ENCODE measurements at places on chromosomes 16 and 17.

- no peak for DNase-seq
These were observed 77.0 kb upstream of the SIAH1 start for GRCh38 chr16:48462106-48462740.

DNA sequence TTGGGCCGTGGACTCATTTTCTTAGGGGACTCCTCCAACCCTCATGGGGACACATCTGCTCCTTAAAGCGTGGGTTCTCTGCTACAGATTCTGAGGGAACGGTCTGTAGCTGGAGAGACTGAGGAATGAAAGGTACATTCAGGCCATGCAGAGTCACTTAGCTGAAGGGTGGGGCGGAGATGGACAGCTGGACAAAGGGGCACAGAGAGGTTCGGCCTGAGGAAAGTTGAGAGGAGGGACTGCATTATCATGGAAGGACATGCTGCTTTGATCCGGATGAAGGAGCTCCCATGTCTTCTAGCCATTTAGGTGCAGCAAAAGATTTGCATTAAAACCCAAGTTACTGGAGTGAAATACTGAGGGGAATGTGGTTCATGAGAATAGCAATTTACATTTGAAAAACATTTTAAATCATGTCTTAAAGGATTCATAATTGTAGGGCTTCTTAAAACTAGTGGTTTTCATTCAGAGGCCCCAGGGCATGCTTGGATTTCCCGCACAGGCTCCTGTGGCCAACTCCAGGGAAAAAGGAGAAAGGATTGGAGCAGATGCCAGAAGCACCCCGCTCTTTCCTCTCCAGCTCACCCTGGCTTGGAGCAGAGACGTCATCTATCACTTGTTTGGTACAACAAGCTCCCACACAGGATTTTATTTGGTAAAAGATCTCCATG is 54.2 kb downstream of the CDRT4 start:
- DNase-seq, result no peak

DNA sequence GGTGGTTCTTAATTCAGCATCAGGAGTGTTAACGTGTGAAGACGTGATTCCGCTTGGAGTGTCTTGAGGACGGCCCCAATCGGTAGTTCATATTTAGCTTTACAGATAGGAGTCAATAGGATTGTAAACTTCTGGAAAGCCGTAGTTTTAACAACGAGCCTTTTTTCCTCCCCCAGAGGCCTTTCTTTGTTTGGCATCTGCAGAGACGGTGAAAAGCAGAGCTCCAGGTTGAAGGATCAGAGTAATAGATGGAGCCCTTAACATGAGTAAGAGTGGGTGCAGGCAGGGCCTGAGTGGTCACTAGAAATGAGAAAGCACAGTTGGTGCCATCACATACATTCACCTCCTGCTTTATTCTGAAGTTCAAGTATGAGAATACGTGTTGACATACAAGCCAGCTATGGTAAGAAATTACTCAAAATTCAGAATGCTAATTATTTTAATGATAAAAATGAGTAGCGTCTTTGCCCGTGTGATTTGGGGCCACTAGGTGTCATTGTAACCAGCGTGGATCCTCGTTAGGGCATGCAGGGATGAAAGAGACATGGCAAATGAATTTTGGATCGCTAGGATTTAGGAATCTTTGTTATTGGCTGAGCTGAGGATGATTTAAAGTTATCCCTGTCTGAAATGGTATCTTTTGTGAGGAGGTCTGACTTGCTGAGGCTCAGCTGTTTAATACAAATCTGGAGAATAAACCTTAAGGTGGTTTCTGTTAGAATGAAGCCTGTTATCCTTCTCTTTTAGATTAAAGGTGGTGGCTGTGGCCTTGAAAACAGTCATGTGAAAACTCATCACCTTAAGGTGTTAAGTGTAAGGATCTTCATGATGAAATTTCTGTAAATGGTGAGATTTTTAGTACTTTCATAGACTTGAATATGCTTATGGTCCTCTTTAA is 18.6 kb downstream of the PRCD start:
- DNase-seq, result no peak

- no peak for DNase-seq
These were observed 36.0 kb downstream of the ARHGAP23 start for GRCh38 chr17:38464251-38464722.

DNA sequence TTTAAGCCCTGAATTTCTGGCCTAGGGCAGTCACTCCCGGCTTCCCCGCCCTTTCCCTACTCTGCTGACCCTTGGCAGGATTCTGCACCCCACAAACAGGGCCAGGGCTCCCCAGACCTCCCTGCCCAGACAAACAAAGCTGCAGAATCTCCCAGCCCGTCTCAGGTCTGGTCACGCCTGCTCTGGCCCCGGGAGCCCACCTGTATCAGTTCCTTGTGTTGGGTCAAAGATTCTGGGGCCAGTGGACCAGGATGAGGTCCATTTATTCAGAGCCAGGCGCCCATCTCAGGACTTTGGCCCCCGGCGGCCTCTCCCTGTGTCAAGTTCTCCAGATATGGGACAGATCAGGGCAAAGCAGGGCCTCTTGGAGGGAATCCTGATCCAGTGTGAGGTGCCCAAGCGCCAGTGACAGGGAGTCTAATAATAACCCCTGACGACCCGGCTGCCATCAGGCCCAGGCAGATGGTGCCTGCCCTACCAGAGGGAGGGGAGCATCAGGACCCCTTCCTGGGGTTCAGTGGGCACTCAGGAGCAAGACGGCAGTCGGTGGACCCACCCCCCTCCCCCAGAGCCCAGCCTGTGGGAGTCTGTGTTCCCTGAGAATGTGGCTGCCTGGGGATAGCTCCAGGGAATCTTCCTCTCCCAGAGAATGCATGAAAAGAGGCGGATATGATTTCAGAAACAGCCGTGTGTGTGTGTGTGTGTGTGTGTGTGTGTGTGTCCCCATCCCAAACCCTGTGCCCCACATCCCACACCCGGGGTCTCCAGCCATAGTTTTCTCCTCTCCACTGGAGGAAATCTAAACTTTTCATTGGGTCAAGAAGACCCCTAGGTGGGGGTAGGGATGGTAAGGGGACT is 1.3 kb downstream of the TTYH2 start:
- DNase-seq, result no peak

DNA sequence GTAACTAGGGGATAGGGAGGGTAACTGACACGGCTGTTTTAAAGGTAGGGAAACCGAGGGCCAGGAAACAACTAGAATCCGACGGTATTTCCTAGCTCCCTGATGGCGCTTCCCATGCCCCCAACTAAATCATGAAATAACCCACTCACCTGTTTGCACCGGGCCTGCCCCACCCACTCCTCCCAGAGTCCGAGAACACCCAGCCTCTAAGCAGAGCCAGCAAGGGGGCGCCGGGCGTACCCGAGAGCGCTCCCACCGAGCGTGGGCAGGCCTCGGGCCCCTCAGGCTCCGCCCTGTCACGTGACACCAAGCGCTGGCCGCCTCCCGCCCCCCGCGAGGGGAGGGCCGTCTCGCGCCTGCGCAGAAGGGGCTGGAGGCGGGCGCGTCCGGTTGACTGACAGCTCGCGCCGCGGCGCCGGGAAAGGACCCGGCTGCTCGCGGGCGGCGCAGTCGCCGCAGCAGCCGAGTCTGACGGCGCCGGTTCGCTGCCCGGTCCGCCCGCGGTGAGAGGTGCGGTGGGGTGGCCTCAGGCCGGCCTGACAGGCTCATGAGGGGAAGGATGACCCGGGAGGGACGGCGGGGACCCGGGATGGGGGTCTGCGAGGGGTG is at the start of gene KIAA0513:
KIAA0513 (plus strand) TSS at position 447 of the 609 bp plus-strand sequence. CDS start 39,277 bp downstream, outside the sequence.
- peak; percentile 98 for DNase-seq

DNA sequence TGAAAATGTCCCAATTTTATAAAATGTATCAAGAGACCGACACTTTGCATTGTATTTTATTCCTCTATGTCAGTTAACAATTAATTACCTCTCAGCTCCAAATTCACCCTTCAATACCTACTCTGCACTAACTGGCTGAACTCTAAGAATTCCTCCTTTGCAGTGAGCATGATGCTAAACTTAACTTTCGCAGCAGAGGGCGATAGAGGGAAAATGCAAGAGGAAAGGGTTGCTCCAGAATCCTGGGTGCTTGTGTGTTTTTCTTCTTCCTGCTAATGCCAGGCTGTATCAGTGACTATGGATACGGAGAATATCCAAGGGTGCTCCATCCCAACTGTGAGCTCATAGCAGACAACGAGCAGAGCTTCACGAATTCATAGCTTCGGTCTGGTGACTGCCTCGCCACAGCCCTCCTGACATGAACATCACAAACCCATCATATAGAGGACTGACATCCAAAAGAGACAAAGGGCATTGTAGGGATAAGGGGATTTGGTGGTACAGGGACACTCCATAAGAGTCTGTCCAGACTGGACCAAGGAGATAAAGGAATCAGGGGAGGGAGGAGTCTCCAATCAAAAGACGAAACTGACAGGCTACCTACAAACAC is 172.9 kb downstream of the STX8 start:
- DNase-seq, result no peak

DNA sequence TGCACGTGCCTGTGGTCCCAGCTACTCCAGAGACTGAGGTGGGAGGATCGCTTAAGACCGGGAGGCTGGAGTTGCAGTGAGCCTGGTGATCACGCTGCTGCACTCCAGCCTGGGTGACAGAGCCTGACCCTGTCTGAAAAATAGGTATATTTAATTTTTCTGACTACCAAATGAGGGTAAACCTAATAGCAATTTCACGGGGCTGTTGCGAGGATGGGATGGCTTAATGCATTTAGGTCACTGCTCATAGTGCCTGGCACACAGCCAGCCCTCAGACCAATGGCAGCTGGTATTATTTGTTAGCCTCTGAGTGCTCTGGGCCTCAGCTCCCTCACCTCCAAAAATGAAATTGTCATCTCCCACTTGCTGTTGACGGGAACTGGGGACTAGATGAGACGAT is 5.9 kb upstream of the CDIP1 start:
- DNase-seq, result no peak

GRCh38 chr16:58127033-58127556 is 2.1 kb downstream of the CFAP20 start:
- DNase-seq, result no peak

- no peak for DNase-seq
These were observed 283.9 kb upstream of the EEF2KMT start for GRCh38 chr16:5381481-5381880.

DNA sequence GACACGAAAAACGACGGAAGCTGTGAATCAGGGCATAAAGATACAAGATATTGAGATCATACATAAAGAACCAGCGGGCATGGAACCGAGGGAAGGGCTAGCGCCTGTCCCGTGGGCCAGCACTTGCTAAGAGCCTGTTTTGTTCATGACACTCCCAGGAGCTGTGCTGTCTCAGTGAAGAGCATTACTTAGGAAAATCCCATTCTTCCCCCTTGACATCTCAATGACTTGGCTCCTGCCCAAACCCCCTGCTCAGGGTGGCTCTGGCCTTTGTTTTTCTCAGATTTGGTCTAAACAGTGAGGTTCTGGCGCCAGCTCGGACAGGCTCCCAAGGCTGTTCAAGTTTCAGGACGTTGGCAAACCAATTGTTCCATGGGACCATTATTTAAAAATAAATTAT is 79.1 kb upstream of the SEC14L1 start:
- DNase-seq, result no peak

DNA sequence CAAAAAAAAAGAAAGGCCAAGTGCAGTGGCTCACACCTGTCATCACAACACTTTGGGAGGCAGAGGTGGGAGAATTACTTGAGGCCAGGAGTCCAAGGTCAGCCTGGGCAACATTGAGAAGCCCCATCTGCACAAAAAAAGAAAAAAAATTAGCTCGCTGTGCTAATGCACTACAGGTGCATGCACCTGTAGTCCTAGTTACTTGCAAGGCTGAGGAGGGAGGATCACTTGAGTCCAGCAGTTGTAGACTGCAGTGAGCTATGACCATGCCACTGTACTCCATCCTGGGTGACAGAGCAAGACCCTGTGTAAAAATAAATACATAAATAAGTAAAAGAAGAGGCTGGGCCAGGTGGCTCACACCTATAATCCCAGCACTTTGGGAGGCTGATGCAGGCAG is 39.7 kb downstream of the DCAKD start:
- no peak for DNase-seq

- no peak for DNase-seq
These were observed 38.7 kb downstream of the PKD1 start for GRCh38 chr16:2096853-2097595.

- no peak for DNase-seq
These were observed 55.0 kb downstream of the CNGB1 start for GRCh38 chr16:57915811-57916488.

GRCh38 chr16:56985288-56985961 is 3.9 kb upstream of the NLRC5 start:
- DNase-seq, result no peak

GRCh38 chr16:61540216-61540615 is 496.0 kb downstream of the CDH8 start:
- DNase-seq, result no peak

GRCh38 chr16:88403794-88404581 is 21.2 kb downstream of the ZNF469 start:
- no peak for DNase-seq

- DNase-seq, result no peak
These were observed 47.1 kb upstream of the PHOSPHO1 start for GRCh38 chr17:49277638-49278037.

GRCh38 chr16:86798247-86799041 is 220.1 kb downstream of the FOXL1 start:
- no peak for DNase-seq

DNA sequence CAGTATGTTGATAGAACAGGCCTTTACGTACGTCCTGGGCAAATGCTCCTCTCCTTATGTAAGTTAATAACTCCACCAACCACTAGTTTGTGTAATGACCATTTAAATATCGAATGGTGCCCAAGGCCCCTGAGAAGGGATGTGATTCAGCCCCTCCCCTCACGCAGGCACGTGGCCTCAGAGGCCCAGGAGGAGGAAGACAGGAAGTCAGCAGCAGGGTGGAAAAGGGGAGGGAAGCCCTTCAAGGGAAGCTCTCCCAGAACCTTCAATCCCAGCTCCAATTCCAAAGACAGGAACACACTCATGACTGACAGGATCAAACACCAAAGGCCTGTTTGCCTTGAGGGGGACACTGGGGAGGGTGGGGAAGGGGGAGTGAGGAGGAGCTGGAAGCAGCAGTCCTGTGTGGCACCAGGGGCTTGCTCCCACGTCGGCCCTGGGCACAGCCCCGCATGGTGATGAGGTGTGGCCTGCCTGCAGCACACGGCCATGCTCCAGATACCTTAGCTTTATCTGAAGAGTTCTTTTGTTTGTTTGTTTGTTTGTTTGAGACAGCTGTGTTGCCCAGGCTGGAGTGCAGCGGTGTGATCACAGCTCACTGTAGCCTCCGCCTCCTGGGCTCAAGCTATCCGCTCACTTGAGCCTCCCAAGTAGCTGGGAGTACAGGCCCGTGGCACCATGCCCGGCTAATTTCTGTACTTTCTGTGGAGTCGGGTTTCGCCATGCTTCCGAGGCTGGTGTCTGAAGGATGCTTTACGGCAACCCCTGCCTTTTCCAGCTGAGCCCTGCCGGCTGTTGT is 105.0 kb downstream of the ZNF778 start:
- DNase-seq, result no peak

GRCh38 chr16:28522792-28523191 is 16.0 kb downstream of the NUPR1 start:
- no peak for DNase-seq

DNA sequence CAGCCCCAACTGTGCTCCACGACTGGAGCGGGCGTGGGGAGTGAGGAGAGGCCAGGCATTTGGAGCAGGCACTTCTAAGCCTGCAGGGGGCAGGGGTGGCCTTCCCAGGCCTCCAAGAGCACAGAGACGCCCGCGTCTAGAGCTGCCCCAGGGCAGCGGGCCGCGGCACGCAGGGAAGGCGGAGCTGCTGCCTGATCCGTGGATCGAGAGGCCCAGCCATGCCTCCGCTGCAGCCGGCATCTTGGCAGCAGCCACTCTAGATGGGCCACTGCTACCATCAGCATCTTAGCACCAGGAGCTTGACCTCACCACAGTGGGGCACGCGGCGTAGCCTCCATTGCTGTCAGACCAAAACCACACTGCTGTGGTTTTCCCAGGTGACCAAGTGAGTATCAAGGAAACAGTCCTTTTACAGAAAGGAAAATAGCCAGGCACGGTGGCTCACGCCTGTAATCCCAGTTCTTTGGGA is 20.4 kb upstream of the WDR45B start:
- peak; percentile 73 for DNase-seq
